ENCODE measurements at places on chromosomes 7 and 10. TPM values are rescaled to one million over a fixed set of nuclear protein-coding genes. Genes with fewer than 3 reads are reported as not detected.
A peak's percentile ranks its signal among the peaks of the same experiment; 100 is the strongest.

Gene HGF
- polyA plus RNA-seq: 0.60 TPM

DNA sequence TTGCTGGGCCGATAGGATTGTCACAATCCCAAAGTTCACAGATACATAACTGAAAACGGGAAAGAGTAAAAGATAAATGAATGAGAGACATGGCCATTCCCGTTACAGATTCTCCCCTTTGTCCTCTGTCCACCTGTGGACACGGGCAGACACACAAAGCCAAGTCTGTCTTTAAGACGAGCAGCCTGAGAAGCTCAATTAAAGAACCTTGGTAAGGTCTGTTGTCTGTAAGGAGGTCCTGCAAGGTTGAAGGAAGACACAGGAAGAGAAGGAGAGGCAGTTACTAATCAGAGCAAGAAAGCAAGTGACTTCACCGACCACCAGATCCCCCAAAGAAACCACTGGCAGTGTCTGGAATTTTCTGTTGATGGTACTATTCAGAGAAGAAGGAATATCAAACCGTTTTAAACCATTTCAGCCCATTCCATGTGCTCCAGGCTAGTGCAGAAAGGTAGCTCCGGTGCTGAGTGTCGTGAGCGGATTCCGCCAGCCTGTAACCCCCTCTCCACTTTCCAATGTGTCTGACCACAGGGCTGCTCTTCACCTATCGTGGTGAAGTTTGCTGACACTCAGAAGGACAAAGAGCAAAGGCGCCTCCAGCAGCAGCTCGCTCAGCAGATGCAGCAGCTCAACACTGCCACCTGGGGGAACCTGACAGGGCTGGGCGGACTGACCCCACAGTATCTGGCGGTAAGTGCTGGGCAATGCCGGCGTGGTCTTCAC, 252.6 kb downstream of the CELF2 start:
- DNase-seq: peak; percentile 74

DNA sequence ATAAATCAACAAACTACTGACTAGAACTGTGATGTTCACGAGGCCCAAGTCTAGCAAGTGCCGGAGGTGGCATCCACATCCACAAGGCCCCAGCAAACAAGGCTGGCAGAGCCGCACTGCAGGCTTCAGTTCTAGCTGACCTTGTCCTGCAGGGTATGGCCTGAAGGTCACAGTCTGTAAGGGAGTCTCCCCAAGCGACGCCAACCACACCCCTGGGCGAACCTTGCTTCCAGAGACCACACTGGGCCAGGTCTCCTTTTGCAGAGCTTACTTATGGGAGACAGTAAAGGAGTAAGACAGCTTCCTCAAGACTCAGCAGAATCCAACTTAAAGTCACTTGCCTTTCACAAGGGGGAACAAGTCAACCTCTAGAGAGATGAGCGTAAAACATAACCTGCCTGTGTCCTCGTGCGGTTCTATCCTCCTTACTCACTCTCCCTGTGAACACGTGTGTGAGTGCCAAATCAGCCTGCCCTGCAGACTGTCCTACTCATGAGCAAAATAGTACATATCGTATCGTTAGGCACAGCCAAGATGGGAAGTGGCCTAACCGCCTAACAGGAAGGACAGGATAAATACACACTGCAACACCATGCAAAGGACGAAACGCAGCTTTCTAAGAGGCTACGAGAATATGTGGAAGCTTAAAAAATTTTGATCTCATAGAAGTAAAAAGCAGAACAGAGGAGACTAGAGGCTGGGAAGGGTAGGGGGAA, 22.7 kb downstream of the FAM53B start:
- no peak for DNase-seq

- no peak for DNase-seq
Measured at GRCh38 chr7:22248111-22248809, 108.7 kb downstream of the RAPGEF5 start.

GRCh38 chr10:79178614-79179163, 109.9 kb downstream of the ZMIZ1 start:
- DNase-seq: peak; percentile 88

- no peak for DNase-seq
Measured at GRCh38 chr10:21172542-21172929, 275.4 kb upstream of the NEBL start.

DNA sequence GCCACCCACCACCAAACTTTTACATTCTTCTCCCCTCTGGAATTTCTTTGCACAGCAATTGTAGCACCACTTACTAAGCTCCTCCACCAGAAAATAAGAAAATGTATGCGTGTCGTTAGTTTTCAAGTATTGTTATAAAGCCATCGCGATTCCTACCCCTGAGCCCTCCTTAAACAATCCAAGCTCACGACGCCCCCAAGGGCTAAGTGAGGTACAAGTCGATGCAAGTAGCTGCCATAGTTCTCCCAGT, 1.3 kb downstream of the FRAT2 start:
- DNase-seq: peak; percentile 78

GRCh38 chr10:64345856-64346255, 824.7 kb downstream of the REEP3 start:
- no peak for DNase-seq

DNA sequence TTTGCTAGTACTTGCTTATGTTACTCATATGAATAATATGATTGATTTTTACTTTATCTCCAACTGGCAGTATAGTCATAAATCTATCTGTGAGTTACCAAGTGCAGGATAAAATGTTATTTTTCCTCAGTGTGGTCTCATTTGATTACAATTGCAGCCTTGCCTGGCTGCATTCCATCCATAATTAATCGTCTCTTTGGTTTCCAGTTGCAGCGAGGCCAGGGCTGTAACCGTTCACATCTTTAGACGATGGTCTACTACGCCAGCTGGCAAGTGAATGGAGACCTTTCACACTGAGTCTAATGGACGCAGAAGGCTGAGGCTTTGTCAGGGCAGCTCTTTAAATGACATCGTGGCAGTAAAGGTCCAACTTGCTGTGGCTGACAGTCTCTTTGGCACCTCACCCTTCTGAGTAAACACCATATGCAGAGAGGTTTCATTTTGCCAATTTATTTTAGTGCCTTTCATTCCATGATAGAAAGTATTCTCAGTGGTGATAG, 84.0 kb downstream of the ARL4A start:
- peak; percentile 87 for DNase-seq

Gene CAMK2B
- polyA plus RNA-seq: 2.9 TPM

Gene ARMC3
- not detected for polyA plus RNA-seq

- no peak for DNase-seq
Measured at GRCh38 chr10:130809181-130809580, 502.3 kb downstream of the TCERG1L start.

DNA sequence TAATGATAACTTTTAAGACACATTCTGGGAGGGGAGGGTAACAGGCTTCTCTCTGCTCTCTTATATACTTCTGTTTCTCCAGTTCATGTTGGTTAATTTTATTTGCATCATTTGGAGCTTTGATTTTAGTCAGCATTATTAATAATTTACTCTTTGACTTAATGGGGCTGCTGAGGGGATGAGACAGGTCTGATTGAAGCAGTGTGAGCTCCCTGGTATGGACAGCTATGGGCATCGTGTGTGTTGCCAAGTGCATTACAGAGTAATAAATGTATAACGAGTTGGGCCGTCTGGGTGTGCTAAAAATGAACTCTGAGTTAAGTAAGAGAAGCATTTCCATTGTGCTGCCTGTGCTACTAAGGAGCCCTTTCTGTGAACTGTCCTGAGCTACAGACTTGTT, 31.7 kb upstream of the IKZF1 start:
- DNase-seq: no peak

GRCh38 chr10:69376662-69377061, 40.1 kb downstream of the TACR2 start:
- no peak for DNase-seq

DNA sequence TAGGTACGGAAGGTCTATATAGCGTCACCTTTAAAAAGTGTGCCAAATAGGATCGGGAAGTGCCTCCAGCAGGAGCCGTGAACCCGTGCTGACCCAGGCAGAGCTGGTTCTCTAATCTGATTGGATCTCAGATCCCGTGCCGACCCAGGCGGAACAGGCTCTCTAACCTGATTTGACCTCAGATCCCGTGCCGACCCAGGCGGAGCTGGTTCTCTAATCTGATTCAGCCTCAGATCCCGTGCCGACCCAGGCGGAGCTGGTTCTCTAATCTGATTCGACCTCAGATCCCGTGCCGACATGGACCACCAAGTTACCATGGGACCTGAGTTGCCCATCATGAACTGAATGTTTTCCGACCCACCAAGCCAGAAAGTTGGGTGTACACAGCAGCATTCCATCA, 463.9 kb downstream of the PTPRN2 start:
- no peak for DNase-seq

DNA sequence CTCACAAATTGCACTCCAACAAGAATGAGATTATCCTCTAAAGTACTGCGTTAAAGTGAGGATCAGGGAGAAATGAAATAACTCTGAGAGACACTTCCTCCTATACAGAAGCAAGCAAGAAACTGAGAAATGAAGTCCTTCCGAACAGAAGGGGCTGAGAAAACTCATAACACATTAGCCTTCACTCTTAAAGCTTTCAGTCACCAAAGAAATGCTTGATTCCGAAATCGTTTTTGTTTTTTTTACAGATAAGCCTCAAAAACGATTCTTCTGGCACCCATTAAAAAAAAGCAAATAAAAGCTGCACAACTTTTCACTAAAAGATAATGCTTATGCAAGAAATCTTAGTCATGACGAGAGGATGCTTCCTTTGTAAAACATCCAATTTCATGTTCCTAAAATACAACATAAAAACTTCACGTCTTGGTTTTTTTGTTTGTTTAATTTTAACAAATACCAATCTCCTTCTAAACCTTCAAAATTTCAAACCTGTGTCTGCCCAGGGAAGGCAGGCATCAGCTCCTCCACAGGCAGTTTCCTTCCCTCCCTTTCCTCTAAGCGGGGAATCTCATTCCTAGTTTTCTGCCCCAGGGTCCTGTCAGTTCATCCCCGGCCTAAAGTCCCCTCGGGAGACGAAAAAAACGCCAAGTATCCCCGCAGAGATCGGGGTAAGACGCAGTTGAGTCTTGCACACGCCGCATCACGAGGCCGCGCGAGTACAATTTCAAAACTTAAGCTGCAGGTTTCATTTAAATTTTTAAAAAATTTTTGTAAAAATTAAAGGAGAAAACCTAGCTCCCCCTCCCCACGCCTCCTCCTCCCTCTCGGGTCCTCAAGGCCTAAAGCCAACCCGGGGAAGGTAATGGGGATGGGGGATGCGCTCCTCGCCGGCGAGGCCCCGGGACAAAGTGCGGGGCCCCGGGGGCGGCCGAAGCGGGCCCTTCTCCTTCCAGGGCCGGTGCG, 1.1 kb downstream of the BAZ1B start:
- DNase-seq: no peak

Gene TBXAS1
- 7.9 TPM for polyA plus RNA-seq

Gene TMEM270
- not detected for polyA plus RNA-seq

DNA sequence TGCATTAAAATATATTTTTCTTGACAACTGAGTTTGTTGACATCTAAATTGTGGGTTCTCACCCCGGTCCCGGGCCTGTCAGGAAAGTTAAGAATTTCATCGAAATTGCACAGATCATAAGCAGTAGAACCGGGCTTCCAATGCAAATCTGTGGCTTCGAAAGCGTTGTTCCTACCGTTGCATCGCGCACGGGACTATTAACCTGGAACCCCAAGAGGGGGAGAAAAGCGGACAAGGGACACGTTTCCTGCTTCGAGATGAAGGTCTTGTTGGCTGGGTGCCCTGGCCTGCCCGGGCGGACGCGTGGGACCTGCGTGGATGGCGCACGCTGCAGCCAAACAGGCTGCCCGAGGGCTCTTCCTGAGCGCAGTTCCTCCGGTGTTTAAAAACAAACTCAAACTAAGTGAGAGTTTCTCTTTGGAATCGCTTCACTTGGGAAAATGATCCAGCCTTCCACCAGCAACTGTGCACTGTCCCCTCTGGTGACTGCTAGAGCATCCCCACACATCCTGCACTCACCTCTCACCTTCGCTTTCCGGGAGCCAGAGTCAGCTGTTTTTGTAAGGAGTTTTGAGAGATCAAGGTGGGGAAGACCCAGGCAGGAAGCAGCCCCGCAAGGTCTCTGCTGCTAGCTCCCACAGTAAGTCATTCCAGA, 5.1 kb upstream of the TBX20 start:
- no peak for DNase-seq

Gene RADIL
- 1.2 TPM for polyA plus RNA-seq

- DNase-seq: no peak
Measured at GRCh38 chr10:71584902-71585563, 134.5 kb downstream of the C10orf105 start.

Gene HECW1
- not detected for polyA plus RNA-seq

DNA sequence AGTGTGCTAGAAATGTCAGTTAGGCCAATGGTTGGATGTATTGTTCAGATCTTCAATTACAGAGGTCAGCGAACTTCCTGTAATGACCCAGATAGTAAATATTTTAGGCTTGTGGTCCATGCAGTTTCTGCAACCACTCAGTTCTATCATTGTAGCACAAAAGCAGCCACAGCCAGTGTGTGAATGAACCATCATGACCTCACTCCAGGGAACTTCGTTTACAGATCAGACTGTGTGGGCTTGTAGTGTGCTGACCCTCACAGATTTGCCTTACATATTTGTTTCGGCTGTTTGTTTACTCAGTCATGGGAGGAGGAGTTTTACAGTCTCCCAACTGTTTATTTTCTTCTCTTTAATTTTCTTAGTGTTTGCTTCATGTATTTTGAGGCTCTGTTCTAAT, 55.4 kb downstream of the LANCL2 start:
- DNase-seq: no peak

- DNase-seq: no peak
Measured at GRCh38 chr7:40815512-40815911, 680.7 kb downstream of the SUGCT start.

DNA sequence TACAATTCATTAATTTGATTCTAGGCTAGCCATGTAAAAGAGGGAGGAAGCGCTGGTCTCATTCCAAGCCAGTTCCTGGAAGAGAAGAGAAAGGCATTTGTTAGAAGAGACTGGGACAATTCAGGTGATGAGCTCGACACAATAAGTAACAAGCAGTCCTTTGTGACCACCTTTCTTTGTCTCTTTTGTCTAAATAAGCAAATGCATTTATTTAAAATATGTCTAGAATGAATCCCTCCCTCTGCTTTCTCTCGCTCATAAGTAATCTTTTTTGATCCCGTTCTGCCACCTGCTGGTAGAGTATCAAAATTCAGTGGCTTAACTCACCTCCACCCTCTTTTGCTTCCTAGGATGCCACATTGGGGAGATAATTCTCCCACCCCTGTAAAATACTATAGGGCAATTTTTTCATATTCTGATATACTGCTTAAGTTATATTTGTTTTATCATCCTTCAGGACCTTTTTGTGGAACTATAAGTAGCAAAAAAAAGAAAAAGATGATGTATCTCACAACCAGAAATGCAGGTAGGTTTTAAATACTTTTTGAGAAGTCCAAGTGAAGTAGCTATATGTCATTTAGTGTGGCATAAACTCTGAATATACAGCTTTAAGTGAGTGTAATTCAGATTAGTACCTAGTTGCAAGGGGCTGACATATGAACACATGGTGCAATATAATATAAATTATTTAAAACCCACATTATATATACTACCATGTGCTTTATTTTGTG, 91.5 kb downstream of the GSDME start:
- DNase-seq: peak; percentile 77

DNA sequence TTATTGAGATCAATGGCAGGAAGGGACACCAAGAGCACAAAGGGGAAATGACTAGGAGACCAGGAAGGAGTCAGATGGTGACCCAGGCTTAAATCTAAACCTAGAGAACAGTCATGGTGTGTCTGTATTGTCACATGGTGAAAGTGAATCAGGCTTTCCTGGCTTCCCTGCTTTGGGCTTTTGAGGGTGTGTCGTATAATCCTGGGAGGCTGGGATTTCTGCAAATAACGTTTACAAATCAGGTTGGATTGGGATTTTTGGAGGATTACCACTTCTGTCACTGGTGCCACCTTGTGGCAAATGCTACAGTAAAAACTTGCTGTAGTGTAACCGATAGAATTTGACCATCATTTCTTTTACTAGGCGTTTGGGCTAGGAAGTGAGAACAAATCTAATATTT, 502.6 kb downstream of the NRG3 start:
- DNase-seq: peak; percentile 20
